ENCODE measurements at places on chromosomes 3 and 15.

DNA sequence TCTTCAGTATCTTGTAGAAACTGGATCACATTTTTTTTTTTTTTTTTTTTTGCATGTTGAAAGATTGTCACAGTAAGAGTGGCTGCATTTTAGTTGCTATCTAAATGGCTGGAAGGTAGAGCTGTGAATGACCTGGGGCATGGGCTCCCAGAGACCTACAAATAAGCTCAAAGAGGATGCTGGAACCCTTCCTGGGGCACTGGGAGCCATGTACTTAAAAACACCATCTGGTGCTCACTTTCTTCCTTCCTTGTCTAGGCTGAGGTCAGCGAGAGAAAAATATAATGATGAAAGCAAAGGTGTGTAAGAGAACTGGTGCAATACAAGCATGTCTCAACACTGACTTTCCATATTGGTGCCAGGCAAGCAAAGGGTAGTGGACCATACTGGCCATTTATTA is 323.9 kb downstream of the SV2B start:
- no peak for DNase-seq

DNA sequence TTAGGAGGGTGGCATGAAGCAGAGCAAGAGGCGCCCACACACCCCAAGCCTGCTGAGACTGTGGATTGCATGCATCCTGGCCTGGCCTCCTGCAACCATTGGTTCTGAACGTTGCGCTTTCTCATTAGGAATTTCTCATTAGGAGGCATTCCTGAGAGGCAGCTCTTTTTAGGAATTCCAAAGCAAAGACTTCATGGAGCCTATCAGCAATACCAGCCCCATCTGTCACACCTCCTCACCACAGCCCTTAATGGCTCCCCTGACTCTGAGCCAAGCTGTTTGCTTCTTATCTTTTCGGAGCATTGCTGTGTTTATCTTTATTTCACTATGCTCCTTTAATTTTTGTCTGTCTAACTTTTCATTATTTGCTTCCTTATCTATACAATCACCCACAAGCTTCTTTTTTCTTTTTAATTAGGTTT is 226.9 kb downstream of the CACNA2D3 start:
- DNase-seq: no peak

DNA sequence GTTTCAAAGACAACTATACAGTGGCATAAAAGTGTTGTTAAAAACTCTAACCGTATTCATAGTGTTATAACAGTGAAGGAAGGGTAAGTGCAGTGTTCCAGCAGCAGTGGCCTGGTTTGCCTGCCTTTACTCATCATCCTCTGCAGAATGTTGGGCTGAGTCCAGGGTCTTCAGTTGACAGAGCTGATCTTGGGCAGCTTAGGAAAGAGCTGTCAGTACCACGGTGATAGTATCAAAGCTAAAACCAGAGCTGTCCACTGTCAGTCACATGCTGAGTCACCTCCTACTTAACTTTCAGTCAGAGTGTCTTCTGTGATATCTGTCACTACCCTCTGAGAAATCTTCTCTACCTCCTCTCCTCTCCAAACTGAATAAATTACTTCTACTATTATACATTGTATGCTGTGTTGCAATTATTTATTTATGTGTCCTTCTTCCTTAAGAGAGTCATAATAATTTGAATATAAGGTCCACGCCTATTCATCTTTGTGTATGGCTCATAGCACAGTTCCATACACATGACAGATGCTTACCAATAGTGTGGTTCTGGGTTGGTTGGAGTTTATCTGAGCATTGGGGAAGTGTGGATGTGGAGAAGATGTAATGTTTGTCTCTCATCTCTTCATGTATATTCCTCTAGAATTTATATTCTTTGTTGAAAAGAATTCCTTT is 242.1 kb downstream of the ZIC1 start:
- DNase-seq: no peak

- DNase-seq: no peak
Measured at GRCh38 chr3:43503067-43503728, 118.6 kb downstream of the ANO10 start.

- no peak for DNase-seq
Measured at GRCh38 chr3:73781541-73781940, 156.8 kb upstream of the PDZRN3 start.

DNA sequence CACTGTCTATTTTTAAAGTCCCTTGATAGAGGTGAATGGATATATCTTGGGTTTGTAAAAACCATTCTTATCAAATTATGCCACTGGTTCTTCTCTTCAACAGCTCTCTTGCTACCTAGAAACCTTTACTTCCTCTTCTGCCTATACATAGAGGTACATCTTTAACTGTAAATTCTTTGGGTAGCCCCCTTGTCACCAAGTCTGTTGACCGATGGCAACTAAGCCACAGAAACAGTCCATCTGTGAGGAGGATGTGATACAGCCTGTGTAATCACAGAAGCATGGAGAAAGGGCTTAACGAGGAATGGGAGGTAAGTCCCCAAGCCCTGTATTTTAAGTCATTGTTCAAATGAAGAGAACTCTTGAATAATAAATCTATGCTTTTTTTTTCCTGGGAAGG is 246.5 kb upstream of the MDFIC2 start:
- no peak for DNase-seq

DNA sequence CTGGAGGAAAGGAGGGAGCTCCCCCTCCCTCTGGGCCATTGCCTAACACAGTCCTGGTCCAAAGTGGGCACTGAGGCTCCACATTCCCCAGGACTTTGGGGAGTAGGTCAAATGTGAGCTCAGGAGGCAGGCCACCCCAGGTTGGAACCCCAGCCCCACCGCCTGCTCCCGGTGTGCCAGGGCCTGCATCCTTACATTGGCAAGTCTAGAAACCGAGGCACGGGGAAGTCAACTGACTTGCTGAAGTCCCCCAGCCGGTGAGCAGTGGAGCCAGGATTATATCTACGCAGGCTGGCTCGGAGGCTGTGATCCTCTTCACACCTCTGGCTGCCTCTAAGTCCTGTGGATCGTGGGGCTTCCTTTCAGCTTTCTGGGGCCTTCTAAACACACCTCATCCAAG is 48.7 kb downstream of the RHCG start:
- DNase-seq: no peak

GRCh38 chr3:79258479-79258878 is 509.3 kb downstream of the ROBO1 start:
- DNase-seq: no peak

- DNase-seq: no peak
Measured at GRCh38 chr3:196968233-196969133, at the start of gene PIGZ. Gene PIGZ, minus strand, starts transcription at chr3:196968833. Its CDS starts 16,802 bp downstream, at chr3:196952031.

DNA sequence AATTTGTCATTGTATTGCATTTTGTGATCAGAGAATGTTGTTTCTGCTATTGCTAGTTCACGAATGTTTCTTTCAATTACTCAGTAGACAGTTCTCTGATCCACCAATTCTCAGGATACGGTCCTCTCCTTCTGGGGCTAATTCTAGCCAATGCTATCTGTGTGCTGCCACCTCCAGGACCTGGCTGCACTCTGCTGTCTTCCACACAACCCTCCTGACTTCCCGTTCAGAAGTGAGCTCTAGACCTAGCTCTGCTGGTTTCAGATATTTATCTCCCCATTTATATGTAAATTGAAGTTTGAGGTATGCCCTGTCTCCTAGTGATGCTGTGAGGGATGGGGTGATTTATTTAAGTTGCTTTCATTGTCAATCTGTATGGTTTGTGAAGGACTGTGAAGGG is 21.7 kb upstream of the UBL7 start:
- no peak for DNase-seq

- DNase-seq: no peak
Measured at GRCh38 chr15:78761891-78762385, 49.3 kb downstream of the ADAMTS7 start.

GRCh38 chr3:27528791-27529190 is 44.6 kb upstream of the SLC4A7 start:
- DNase-seq: no peak

- no peak for DNase-seq
Measured at GRCh38 chr3:50157827-50158529, 2.9 kb downstream of the SEMA3F start.

DNA sequence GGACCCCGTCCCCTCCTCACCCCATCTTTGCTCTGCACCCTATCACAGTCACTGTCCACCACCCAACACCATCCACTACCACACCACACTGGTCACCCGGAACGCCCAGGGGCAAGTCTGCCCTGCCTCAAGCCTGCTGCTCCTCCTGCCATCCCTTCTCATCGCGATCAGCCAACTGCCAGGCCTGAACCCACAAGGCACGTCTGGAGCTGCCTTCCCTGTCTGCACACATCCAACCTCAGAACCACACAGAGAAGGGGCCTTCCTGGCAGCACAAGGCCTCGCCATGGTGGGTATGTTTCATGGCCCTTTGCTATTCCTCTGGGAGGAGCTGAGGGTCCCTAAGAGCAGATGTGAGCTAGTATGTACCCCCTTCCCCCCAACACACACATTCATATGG is 3.4 kb upstream of the DUSP7 start:
- DNase-seq: no peak

- DNase-seq: no peak
Measured at GRCh38 chr3:81967393-81967792, 205.9 kb upstream of the GBE1 start.

DNA sequence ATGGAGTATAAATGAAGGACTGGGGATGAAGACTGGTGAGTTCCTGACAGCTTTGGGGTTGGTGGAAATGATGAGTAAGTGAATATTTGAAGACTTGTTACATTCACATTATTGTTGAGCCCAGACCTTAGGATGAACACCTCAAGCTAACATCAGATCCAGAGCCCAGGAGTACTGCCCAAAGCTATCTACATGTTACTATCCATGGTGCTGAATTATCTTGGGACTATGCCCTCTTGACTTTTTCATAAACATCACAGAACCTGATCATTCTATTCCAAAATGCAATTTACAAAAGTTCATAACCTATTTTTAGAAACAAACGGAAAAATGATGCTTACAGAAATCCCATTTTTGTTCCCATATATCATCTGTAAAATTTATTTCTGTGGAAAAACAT is 613.3 kb downstream of the TUSC7 start:
- DNase-seq: no peak

DNA sequence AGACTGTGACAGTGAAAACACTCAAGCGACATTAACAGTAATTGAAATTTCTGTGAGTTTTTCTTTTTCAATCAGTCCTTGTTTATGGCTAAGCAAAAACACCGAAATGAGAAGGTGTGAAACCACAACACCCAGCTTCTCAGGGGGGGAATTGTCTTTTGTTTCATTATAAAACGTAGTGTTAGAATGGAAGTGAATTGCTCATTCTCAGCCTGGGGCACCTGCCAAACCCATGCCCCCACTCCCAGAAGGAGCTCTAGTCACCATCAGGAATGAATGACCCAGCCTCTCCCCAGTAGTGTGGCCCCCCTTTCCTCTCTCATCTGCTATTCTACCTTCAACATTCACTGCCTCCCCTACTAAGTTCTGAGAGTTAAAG is 185.8 kb upstream of the CFAP20DC start:
- DNase-seq: no peak

DNA sequence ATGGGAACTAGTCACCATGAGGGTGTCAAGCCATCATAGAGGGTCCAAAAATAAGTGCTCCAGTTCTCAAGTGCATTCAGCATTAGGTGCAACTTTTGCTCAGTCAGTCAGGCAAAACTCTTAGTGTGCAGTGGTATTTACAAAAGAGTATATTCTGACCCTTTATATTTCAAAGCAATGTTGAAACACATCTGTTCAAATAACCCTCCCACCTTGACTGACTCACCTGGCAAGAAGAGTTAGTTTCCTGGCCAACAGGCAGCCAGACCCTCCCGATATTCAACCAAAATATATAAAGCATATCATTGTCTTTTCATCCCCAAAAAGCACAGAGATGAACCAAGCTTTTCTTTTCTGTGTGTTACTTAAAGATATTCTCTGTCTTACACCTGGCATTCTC is 7.6 kb upstream of the COL8A1 start:
- no peak for DNase-seq

GRCh38 chr3:23895181-23895580 is 21.6 kb downstream of the NKIRAS1 start:
- DNase-seq: no peak

All from NCI-H187 (cell line).